ENCODE measurements at places on chromosomes 7 and 10. TPM values are rescaled to one million over a fixed set of nuclear protein-coding genes. Genes with fewer than 3 reads are reported as not detected.

Gene MMD2
- total RNA-seq: not detected

Gene BET1
- total RNA-seq: 16.9 TPM

Gene PLEKHS1
- total RNA-seq: 0.09 TPM

Gene TUBB8
- total RNA-seq: not detected

Gene SPDYE2
- not detected for total RNA-seq

Gene SFRP4
- not detected for total RNA-seq

Gene SCART1
- 1.4 TPM for total RNA-seq

Gene CPEB3
- total RNA-seq: 1.8 TPM

- DNase-seq: no peak
- no peaks in the 10 kb centered on the region for H3K27me3 ChIP-seq
- H3K27ac ChIP-seq: peak overlapping the region; percentile 65
- no peak overlapping the region for H3K4me3 ChIP-seq
- peaks cover 64% of the 10 kb centered on the region for H3K4me1 ChIP-seq
Observed at GRCh38 chr7:141558544-141559183, 7.5 kb downstream of the AGK start.

DNA sequence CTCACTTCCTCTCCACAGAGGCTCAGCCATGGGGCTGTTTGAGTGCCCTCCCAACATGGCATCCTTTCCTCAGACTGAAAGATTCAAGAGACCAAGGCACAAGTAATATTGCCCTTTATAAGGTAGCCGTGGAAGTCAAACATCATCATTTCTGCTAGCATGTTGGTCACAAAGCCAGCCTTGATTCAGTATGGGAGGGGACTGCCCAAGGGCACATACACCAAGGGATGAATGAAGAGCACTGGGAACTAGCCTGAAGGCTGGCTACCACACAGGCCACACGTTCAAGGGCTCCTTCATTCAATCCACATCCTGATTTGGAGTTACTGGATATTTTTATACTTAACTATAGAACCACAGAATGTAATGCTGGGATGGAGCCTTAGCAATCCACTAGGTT lies 39.3 kb downstream of the CPVL start:
- no peak for DNase-seq
- H3K27ac ChIP-seq: no peak overlapping the region
- H3K27me3 ChIP-seq: peaks cover 8% of the 10 kb centered on the region
- no peak overlapping the region for H3K4me3 ChIP-seq

DNA sequence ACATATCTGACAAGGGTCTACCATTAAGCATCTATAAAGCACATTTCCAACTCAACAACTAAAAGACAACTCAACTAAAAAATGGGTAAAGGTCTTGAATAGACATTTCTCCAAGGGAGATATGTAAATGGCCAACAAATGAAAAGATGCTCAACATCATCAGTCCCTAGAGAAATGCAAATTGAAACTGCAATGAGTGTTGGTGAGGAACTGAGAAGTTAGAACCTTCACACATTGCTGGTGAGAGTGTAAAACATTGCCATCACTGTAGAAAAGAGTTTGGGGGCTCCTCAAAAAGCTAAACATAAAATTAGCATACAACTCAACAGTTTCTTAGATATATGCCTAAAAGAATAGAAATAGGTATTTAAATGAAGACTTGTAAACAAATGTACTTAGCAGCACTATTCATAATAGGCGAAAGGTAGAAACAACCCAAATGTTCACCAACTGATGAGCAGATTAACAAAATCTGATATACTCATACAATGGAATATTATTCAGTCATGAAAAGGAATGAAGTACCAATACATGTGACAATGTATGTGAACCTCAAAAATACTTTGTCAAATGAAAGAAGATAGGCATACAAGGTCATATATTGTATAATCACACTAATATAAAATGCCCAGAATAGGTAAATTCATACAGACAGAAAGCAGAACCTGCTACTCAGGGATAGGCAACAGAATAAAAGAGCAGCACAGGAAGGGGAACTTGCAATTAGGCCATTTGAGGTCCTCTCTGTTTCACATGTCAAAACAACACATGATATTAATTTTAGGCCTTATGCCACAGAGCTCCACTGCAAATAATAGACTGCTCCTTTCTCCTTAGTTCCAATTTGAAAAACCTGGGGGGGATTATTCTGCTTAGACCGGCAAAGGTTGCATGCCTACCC lies 10.6 kb upstream of the LRRC72 start:
- no peak overlapping the region for H3K27ac ChIP-seq
- peaks cover 5% of the 10 kb centered on the region for H3K27me3 ChIP-seq
- H3K4me3 ChIP-seq: no peak overlapping the region
- H3K36me3 ChIP-seq: no peaks in the 10 kb centered on the region
- H3K4me1 ChIP-seq: no peaks in the 10 kb centered on the region

- DNase-seq: no peak
- no peaks in the 10 kb centered on the region for H3K27me3 ChIP-seq
- no peaks in the 10 kb centered on the region for H3K36me3 ChIP-seq
- H3K27ac ChIP-seq: no peak overlapping the region
Observed at GRCh38 chr10:48898426-48898825, 41.2 kb downstream of the LRRC18 start.

GRCh38 chr10:45424668-45425404 lies 50.8 kb downstream of the ALOX5 start:
- no peak overlapping the region for H3K4me3 ChIP-seq
- no peaks in the 10 kb centered on the region for H3K36me3 ChIP-seq
- DNase-seq: no peak
- H3K27ac ChIP-seq: no peak overlapping the region
- H3K4me1 ChIP-seq: peaks cover 17% of the 10 kb centered on the region

DNA sequence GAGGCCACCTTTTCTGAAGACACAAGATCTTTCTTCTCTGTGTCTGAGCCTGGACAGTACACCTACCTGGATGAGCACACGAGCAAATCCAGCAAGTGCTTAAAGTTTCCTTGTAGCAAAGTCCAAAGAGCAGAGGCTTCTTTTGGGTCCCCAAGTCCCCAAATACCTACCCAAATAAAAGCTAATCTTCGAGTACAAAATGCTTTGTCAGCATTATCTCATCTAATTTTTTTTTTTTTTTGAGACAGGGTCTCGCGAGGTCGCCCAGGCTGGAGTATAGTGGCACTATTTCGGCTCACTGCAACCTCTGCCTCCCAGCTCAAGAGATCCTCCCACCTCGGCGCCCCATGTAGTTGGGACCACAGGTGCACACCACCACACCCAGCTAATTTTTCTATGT lies 24.6 kb downstream of the MYOF start:
- no peaks in the 10 kb centered on the region for H3K27me3 ChIP-seq
- peaks cover 9% of the 10 kb centered on the region for H3K36me3 ChIP-seq
- H3K4me1 ChIP-seq: peaks cover 15% of the 10 kb centered on the region
- H3K27ac ChIP-seq: no peak overlapping the region
- no peak for DNase-seq

GRCh38 chr7:152870106-152870693 lies 110.6 kb downstream of the ACTR3B start:
- H3K4me1 ChIP-seq: no peaks in the 10 kb centered on the region
- no peak for DNase-seq
- H3K36me3 ChIP-seq: no peaks in the 10 kb centered on the region

- peaks cover 42% of the 10 kb centered on the region for H3K36me3 ChIP-seq
- peaks cover 70% of the 10 kb centered on the region for H3K4me1 ChIP-seq
- H3K4me3 ChIP-seq: no peak overlapping the region
- H3K27me3 ChIP-seq: peaks cover under 1% of the 10 kb centered on the region
- no peak for DNase-seq
Observed at GRCh38 chr7:92586403-92586802, 3.8 kb downstream of the FAM133B start.

GRCh38 chr7:40698921-40699260 lies 564.1 kb downstream of the SUGCT start:
- no peak overlapping the region for H3K4me3 ChIP-seq
- no peaks in the 10 kb centered on the region for H3K27me3 ChIP-seq
- no peak for DNase-seq
- H3K4me1 ChIP-seq: peaks cover 28% of the 10 kb centered on the region
- H3K36me3 ChIP-seq: no peaks in the 10 kb centered on the region

DNA sequence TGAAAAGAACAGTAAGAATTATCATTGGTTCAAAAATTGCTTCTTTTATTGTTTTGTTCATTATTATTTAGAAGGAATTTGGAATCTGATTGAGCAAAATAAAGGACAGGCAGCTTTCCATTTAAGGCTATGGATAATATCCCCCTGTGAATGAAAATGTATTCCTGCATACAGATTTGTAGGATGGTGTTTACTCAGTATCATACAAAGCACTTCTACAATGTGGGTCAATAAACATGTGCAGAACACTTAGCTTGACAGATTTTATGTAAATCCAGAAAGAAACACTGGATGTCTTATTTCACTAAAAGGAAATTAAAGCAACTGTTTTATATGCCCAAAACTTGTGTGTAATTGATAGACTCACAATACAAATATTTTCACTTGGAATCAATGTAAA lies 189.7 kb downstream of the THSD7A start:
- H3K4me1 ChIP-seq: no peaks in the 10 kb centered on the region
- H3K36me3 ChIP-seq: no peaks in the 10 kb centered on the region
- H3K4me3 ChIP-seq: no peak overlapping the region
- H3K27ac ChIP-seq: no peak overlapping the region

- peaks cover 5% of the 10 kb centered on the region for H3K4me1 ChIP-seq
- peak overlapping the region; percentile 19 for H3K27ac ChIP-seq
- H3K4me3 ChIP-seq: no peak overlapping the region
Observed at GRCh38 chr7:70808876-70809275, 323.1 kb upstream of the GALNT17 start.

DNA sequence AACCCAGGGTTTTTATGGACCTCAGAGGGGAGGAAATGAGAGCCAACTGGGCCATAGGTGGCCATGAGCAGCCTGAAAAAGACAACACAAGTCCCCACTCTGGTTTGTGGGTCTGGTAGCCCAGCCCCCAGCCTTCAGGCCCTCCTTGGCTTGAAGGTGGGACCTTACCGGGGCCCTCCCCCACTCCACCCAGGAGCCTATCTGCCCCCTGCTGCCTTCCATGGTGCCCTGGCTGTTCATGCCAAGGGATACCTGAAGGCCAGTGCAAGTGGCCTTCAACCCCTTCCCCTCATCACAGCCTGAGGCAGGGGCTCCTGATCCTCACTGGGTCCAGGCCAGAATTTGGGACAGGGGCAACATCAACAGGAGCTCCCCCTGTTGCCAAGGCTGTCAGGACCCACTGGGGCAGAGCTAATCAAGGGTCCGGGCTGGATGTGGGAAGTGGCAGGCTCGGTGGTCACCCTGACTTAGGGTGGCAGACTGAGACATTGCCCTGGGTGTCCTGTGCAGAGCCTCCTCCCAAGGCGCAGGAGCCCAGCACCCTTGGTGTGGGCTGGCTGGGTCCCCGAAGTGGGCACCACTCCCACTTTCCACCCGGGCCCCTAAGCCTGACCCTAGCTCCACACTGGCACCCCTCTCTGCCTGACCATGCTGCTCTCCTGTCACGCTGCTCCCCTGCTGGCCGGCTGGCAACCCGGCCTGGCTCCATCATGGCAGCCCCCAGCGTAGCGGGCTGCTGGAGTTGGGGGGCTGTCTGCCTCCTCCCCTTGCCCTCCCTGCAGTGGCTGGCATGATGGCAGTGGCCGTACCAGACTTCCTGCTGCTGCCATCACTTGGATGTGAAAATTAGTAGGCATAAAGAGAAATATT lies 6.4 kb downstream of the WDFY4 start:
- H3K4me3 ChIP-seq: no peak overlapping the region
- H3K27ac ChIP-seq: no peak overlapping the region
- H3K36me3 ChIP-seq: no peaks in the 10 kb centered on the region
- no peak for DNase-seq
- no peaks in the 10 kb centered on the region for H3K4me1 ChIP-seq

DNA sequence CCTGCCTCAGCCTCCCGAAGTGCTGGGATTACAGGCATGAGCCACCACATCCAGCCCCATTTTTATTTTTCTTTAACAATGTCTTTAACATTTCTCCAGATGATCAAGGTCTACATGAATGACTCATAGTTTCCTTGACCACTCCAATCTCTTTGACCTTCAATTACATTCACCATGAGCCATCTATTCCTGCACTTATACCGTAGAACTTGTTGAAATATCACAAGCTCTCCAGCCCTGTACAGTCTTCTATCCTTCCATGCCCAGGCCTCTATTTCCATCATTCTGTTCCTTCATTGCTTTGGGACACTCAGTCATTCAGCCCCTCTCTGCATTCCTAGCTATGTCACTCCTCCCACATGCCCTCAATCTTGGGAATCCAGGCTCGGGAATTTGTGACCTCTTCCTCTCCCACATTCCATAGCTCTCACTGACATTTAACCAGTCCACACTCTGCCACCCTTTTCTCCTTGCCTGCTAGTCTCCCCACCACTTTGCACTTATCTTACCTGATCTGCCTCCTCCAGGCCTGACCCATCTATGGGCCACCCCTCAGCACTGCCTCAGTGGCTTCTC lies 151.8 kb upstream of the STK17A start:
- H3K27ac ChIP-seq: no peak overlapping the region
- H3K4me1 ChIP-seq: peaks cover 4% of the 10 kb centered on the region
- H3K4me3 ChIP-seq: no peak overlapping the region
- H3K27me3 ChIP-seq: no peaks in the 10 kb centered on the region

- peak overlapping the region; percentile 87 for H3K4me3 ChIP-seq
- peak; percentile 36 for DNase-seq
- peaks cover 11% of the 10 kb centered on the region for H3K27me3 ChIP-seq
- peaks cover 32% of the 10 kb centered on the region for H3K4me1 ChIP-seq
- H3K36me3 ChIP-seq: peaks cover 30% of the 10 kb centered on the region
- H3K27ac ChIP-seq: peak overlapping the region; percentile 28
Observed at GRCh38 chr7:36391436-36392198, 2.0 kb downstream of the ANLN start.

DNA sequence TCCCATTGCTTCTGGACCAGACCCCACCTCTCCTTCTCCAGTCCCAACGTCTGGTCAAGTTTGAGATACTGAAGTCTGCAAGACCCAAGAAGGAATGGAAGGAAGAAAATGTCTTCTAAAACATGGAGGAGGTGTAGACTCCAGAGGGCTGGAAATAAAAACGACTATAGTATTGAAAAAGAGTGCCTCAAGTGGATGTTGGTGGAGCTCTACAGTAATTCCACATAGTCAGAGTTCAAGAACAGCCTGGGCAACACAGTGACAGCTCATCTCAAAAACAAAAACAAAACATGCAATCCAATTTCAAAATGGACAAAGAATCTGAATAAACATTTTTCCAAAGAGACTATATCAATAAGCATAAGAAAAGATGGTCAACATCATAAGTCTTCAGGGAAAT lies 2.3 kb upstream of the PCGF6 start:
- no peak overlapping the region for H3K27ac ChIP-seq
- peaks cover 6% of the 10 kb centered on the region for H3K36me3 ChIP-seq
- H3K27me3 ChIP-seq: no peaks in the 10 kb centered on the region
- DNase-seq: no peak

DNA sequence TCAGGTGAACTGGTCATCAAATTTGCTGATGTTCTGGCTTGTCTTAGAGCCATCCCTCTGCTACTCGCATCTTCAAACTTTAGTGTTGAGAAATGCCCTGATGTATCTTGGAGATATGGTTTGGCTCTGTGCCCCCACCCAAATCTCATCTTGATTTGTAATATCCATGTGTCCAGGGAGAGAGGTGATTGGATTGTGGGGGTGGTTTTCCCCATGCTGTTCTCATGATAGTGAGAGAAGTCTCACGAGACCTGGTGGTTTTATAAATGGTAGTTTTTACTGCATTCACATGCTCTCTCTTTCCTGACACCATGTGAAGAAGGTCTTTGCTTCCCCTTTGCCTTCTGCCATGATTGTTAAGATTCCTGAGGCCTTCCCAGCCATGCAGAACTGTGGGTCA lies 74.0 kb upstream of the AFAP1L2 start:
- no peak overlapping the region for H3K4me3 ChIP-seq
- H3K4me1 ChIP-seq: peaks cover 59% of the 10 kb centered on the region
- no peaks in the 10 kb centered on the region for H3K27me3 ChIP-seq
- no peak for DNase-seq

- no peak overlapping the region for H3K27ac ChIP-seq
- peaks cover 3% of the 10 kb centered on the region for H3K27me3 ChIP-seq
Observed at GRCh38 chr7:47759056-47759706, 177.3 kb upstream of the TNS3 start.

Data from activated CD4-positive, alpha-beta T cell treated with anti-CD3 and anti-CD28 coated beads for 36 hours (primary cell).